ENCODE measurements at places on chromosomes 11 and 22.

GRCh38 chr11:61056571-61056970 lies 45.7 kb upstream of the CD5 start:
- no peak for DNase-seq

- no peak for DNase-seq
These were observed 28.7 kb downstream of the MIF start for GRCh38 chr22:23922921-23923320.

- DNase-seq, result peak; percentile 79
These were observed 54.1 kb downstream of the PPFIA1 start for GRCh38 chr11:70324376-70325115.

GRCh38 chr22:32650553-32651345 lies 150.8 kb upstream of the TIMP3 start:
- DNase-seq, result no peak

- no peak for DNase-seq
These were observed 48.2 kb downstream of the LRFN4 start for GRCh38 chr11:66904981-66905521.

GRCh38 chr11:46679241-46680163 lies 20.9 kb downstream of the ARHGAP1 start:
- no peak for DNase-seq

- no peak for DNase-seq
These were observed 18.6 kb downstream of the CBX7 start for GRCh38 chr22:39133871-39134270.

GRCh38 chr22:25147642-25147928 lies 52.1 kb upstream of the CRYBB3 start:
- DNase-seq, result no peak

GRCh38 chr11:12117611-12118010 lies 7.2 kb downstream of the MICAL2 start:
- DNase-seq, result peak; percentile 64

DNA sequence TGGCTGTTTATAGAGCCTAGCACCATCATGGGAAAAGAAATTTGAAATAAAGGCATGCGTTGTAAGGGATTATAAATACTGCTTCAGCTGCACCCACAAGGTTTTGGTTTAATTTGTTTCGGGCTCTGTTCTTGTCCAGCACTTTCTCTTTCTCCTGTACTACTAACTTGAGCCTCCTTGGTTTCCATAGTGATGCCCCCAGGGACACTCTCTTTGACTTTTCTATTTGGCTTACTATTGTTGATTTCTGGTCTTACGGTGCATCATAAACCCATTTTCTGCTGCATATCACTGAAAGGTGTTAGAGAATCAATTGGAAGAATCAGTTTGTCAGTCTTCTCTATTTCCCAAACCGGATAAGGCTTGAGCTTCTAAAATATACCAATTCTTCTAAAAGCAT lies 1674.3 kb upstream of the RAG2 start:
- no peak for DNase-seq

GRCh38 chr11:106821826-106822225 lies 196.4 kb downstream of the GUCY1A2 start:
- no peak for DNase-seq

GRCh38 chr11:119978696-119979095 lies 159.2 kb downstream of the TRIM29 start:
- no peak for DNase-seq

- DNase-seq, result no peak
These were observed 72.7 kb downstream of the AMBRA1 start for GRCh38 chr11:46520971-46521745.

- peak; percentile 71 for DNase-seq
These were observed 21.5 kb downstream of the LRP4 start for GRCh38 chr11:46896719-46897406.

DNA sequence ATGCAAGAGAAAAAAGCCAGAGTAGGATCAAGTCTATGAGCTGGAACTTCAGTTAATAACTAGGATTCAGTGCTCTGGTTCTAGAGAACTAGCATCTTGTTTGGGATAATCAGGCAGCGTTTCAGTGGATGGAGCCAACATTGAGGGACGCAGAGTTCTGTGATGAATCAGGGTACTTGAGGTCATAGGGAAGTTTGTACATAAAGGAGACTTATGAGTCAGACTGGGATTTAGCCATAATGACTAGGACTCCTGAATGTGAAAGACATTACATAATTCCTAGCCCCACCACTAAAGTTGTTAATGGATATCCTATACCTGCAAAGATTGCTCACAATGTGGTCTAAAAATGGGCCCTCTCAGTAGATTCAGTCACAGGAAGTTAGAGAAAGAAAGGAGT lies 6.8 kb downstream of the SLN start:
- DNase-seq, result peak; percentile 28

GRCh38 chr11:69903211-69903610 lies 84.0 kb upstream of the FGF3 start:
- DNase-seq, result no peak

DNA sequence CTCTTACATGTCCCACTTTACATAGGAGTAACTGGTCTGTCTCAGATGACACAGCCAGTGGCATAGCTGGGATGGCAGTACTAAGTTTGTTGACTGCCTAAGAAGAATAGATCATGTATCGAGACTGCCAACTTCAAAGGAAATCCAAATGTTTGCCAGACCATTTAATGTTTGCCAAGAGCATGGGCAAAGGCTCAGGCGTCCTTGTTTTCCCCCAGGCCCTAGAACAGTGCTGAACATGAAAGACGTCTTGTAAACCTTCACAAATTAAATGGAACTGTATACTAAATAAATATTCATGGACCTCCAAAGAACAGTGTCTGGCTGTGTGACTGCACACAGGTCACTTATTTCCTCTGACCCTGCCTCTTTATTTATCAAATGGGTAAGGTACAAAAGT lies 234.7 kb upstream of the CCDC90B start:
- DNase-seq, result no peak
